ENCODE measurements at places on chromosomes 5 and 9.

DNA sequence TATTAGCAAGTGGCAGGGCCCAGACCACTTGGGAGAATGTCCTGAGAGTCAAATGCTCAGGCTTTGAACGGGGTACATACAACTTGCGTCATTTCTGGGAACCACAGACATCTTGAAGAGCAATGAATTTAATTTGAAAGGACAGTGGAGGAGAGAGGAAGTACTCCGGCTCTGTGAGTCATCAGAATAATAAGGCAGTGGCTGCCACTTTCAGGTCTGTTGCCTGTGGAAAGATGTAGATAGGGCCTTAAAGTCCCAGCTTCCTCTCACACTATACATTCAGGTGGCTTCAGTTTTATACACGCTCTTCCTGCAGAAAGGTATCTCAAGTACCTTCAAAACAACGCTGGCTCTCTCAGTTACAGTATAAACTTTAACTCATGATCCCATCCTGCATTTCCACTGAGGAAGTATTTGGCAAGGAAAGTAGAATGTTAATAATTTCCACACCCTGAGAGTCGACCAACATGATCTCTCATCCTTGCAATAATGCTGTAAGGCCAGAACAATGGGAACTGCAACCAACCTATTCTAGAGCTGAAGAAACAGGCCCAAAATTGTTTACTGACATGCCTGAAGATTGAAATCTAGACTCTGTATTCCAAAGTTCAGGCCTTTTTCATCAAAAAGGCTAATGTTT is 6.8 kb upstream of the PRUNE2 start:
- no peak for DNase-seq

- no peak for DNase-seq
Observed at GRCh38 chr5:133523961-133524586, 88.3 kb downstream of the FSTL4 start.

- no peak for DNase-seq
Observed at GRCh38 chr9:133227242-133227860, 18.3 kb upstream of the OBP2B start.

- DNase-seq = no peak
Observed at GRCh38 chr5:81265101-81265500, 32.0 kb downstream of the CKMT2 start.

- DNase-seq = no peak
Observed at GRCh38 chr9:137975527-137975913, 97.9 kb downstream of the CACNA1B start.

GRCh38 chr5:137115152-137115551 is 384.0 kb downstream of the SPOCK1 start:
- DNase-seq = no peak
